ENCODE measurements at places on chromosomes 13 and 19.

DNA sequence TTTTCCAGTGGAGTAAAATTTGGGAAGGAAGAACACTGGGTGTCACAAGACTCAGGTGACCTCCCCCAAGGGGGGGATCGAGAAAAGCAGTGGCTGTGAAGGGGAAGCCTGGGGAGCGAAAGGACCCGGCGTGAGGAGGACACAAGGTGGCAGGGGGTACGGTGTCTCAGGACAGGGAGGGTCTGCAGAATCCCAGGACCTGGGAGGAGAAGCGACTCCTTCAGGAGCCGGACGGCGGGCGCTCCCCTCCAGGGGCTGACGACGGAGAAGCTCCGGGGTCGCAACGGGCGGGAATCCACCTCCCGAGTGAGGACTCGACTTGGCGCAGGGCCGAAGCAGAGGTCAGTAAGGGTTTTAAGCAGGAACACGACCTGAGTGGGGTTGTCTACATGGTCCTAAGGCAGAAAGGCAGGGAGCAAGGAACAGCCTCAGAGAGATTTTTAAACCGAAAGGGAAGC, 529 bp downstream of the ZNF836 start:
- no peak for DNase-seq

DNA sequence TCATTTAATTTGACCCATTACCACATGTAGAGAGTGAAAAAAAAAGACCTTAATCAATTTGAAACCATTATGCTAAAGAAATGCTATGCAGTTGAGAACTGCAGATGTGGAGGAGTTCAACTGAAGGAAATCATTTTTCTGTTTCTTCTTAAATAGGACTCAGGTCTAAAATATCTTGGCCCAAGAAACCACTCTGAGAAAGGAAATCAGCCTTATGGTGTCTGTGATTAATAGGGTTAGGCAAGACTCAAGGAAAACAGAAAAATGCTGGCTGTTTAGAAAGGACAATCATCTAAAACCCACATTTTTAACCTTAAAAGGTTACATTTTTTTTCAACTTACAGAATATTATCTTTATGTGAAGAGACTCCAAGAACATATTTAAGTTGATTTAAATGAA, 1.9 kb upstream of the SLITRK1 start:
- DNase-seq = no peak

GRCh38 chr19:10831987-10832938, 3.7 kb downstream of the TMED1 start:
- DNase-seq = no peak

- DNase-seq = no peak
Observed at GRCh38 chr13:52600666-52601065, 41.6 kb upstream of the HNRNPA1L2 start.
